NCI-H187 (cell line): ENCODE measurements at places on chromosomes 6 and 20.

- no peak for DNase-seq
Observed at GRCh38 chr20:48816282-48817205, 11.3 kb downstream of the PREX1 start.

DNA sequence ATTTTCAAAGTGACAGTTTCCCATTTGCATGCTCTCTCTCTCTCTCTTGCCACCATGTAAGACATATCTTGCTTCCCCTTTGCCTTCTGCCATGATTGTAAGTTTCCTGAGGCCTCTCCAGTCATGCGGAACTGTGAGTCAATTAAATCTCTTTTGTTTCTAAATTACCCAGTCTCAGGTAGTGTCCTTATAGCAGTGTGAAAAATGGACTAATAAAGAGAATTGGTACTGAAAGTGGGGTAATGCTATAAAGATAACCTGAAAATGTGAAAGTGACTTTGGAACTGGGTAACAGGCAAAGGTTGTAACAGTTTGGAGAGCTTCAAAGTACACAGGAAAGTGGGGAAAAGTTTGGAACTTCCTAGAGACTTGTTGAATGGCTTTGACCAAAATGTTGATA is 389.8 kb downstream of the GRIK2 start:
- DNase-seq, result no peak

- no peak for DNase-seq
Observed at GRCh38 chr6:62345962-62346689, 60.1 kb upstream of the KHDRBS2 start.

DNA sequence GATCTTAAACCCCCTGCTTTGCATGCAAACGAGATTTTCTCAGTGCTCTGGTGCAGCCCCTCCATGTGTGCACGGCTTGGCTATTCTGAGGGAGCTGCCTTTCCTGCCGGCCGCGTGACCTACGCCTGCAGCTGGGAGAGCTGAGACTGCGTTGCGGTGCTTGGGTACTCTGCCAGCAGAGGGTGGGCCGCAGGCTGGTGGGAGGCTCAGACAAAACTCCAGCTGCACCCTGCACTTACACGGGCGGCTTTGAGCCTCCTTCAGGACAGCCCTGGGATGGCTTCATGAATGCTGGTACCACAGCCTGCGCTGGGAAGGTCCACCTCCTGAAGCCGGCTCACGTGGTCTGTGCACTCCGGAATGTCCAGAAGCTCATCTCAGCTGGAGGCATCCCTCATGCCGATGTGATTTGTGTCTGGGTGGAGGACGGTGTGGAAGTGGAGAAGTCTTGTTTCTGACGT is 223.7 kb downstream of the DLL1 start:
- DNase-seq, result no peak

GRCh38 chr6:97703661-97704060 is 420.6 kb upstream of the MMS22L start:
- DNase-seq, result no peak

DNA sequence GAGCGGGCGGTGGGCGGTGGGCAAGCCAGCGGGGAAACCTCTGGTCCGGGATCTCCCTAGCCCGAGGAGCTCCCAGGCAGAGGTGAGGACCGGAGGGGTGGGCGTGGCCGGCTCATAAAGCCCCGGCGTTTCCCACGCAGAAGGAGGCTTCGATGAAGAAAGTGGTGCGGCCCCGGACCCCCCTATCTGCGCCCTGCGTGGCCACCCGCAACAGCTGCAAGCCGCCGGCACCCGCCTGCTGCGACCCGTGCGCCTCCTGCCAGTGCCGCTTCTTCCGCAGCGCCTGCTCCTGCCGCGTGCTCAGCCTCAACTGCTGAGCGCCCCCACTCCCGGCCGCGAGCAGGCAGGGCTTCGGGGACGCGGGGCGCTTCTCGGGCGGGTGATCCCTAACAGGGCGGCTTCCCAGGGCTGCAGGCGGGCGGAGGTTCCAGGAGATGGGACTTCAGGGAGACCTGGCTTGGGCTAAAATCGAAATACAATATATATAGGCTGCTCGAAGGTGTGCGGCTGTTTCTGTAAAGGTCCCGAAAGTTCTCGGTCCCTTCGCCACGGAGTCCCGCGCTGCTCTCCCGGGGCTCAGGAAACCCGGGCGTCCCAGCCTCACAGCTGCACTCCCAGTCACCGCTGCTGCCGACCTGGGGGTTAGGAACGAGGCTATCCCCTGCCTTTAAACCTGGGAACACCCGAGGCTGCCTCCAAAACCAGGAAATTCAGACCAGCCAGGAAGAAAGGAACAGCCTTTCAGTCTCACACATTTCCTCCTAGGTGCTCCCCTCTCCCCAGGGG is 27.8 kb downstream of the ASIP start:
- DNase-seq, result no peak
